ENCODE measurements at places on chromosomes 12 and 14.

- peak; percentile 44 for DNase-seq
These were observed 8.4 kb downstream of the OR6S1 start for GRCh38 chr14:20632831-20633691.

DNA sequence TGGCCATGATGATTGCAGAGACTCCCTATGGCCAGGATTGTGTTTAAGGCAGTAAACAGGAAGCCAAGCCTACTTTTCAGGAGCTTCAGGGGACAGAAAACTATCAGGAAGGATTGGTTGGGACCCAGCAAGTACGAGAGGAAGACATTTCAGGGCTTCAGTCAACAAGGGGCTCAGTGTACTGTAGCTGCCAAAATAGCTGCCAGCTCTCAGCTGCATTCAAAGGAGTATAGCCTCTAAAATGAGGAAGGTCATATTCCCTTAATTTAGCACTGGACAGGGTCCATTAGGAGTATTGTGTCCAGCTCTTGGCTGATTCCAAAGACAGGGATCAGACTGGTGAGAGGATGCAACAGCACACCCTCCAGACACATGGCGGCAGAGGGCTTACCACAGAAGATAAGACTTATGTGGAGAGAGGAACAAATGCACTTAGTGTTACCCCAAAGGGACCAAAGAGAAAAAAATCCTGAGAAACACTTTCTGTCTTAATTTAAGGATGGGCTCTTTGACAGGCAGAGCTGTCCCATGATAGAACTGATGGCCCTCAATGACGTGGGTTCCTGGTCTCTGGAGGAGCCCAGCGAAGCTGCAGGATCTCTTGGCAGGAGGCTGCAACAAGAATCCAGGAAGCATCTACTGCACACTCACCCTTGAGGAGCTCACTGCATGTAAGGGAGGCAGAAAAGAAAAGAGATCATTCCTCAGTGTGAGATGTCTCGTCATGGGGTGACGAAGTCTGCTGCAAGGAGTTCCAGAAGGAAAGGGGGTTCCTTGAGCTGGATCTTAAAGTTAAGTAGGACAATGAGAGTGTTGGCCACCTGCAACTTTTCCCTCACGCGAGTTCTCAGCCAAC lies 14.8 kb downstream of the BDKRB1 start:
- no peak for DNase-seq

GRCh38 chr12:44774815-44775411 lies 101.2 kb downstream of the NELL2 start:
- DNase-seq = peak; percentile 45

DNA sequence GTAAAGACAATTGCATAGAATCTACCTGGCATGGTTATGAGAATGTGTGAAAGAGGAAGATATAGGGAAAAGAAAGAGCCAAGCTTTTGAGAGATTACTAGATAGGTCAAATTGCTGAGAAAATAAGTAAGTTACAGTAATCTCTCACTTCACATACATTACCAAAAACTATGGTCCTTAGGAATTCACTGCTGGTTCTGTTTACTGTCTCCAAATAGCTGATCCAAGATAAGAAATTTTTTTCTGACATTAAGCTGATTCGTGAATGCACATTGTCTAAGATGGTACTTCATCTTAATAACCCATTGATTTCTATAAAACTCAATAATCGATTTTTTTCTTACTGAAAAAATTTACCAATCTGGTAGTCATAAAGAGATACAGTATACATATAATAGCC lies 17.4 kb downstream of the SIX1 start:
- DNase-seq = no peak

- DNase-seq = no peak
These were observed 434.6 kb upstream of the RGS6 start for GRCh38 chr14:71497645-71498086.

DNA sequence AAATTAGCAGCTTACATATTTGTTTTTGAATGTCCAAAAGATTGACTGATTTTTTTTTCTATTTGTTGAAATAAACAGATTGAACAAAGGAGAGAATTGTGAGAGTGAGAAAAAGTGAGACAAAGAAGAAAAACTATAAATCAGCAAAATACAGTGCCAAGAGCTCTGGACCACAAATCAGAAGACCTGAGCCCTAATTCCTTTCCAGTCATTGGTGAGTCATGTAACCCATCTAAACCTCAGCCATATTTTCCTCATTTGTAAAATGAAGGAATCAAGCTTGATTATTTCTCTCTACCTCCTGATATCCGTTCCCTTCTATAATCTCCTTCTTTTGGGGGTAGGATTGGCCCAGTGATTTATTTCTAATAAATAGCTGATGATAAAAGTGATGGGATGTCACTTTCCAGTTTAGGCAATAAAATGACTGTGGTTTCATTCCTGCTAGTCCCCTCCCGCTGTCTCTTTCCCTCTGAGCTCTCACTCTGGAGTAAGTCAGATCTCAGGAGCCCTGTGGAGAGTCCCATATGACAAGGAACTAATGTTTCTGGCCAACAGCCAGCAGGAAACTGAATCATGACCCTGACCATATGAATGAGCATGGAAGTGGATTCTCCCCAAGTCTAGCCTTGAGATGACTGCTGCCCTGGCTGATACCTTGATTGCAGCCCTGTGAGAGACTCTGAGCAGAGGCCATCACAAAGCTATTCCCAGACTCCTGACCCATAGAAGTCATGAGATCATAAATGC lies 218.9 kb downstream of the ACSS3 start:
- no peak for DNase-seq

DNA sequence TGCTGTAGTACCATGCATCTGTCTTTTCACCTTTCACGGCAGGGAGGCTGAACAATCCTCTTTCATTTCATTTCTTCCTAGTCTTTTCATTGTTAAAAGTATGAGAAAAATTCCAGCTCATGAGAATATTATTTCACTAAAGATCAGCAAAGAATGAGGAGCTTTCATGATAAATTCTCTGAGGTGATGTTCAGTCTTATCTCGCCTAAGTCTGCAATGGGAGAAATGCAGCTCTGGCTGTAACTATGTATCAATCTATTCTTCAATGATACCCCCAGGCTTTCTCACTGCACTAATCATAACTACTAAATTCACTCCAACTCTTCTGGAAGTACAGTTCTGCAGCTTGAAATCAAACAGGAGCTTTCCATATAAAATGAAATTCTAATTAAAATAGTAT lies 15.7 kb downstream of the FOXG1 start:
- DNase-seq = no peak

GRCh38 chr12:81809829-81810595 lies 50.9 kb upstream of the PPFIA2 start:
- DNase-seq = no peak

GRCh38 chr12:112557951-112558630 lies 139.3 kb downstream of the PTPN11 start:
- DNase-seq = no peak

- no peak for DNase-seq
These were observed 166.7 kb downstream of the TMTC3 start for GRCh38 chr12:88308825-88309224.

GRCh38 chr12:64824130-64824499 lies 332 bp upstream of the TBC1D30 start:
- no peak for DNase-seq

DNA sequence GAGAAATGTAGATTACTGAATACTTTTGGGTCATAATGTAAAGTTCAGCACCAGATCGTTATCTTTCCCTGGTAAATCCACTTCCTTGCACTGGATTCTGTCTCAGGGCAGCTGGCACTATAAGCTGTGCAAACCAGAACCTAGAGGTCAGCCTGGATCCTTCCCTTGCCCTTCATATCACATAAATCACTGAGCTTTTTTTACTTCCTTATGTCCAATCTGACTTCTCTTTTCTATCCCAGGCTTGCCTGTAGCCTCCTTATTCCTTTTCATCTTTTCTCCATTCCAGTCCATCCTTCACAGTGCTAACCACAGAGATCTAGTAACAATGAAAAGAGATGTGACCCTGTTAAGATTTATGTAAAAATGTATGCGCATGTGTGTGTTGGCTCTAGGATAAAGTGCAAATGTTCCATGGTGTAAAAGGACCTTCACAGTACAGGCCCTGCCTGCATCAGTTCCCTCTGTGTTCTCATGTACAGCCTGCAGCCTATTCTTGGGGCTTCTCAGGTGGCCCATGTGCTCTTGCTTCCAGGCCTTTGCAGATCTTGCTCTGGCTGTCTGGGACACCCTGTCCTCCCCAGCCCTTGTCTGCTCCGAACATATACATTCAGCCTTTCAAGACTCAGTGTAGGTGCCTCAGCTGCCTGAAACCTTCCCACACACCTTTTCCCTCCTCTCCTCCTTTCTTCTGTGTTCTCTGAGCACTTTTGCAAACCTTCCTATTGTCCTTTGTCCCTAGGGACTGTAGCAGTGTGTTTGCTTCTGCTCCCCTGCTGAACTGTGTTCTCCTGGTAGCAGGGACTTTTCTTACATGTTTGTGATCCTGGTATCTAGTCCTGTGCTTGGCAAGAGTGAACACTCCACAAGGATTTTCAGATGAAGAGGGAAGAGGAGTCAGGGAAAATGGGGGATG lies 30.0 kb downstream of the PELI2 start:
- no peak for DNase-seq

DNA sequence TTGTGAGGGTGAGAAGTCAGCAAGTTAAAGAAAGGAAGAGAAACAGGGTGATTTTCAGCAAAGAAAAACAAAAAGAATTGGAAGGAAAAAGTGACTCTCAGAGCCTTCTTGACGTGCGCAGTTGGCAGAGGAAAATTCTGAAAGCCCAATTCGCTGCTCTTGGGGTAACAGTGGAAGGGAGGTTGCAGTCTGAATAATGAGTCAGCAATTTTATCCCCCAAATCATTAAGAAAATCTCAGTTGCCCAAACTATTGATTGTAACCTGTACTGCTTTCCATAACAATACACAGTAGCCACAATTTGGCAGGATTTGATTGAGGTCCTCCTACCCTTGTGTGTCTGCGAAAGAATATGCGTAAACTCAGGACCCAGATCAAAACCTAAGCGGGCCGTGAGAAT lies 309.1 kb downstream of the EMP1 start:
- no peak for DNase-seq

- no peak for DNase-seq
These were observed 11.8 kb downstream of the CCDC92 start for GRCh38 chr12:123960856-123961255.

DNA sequence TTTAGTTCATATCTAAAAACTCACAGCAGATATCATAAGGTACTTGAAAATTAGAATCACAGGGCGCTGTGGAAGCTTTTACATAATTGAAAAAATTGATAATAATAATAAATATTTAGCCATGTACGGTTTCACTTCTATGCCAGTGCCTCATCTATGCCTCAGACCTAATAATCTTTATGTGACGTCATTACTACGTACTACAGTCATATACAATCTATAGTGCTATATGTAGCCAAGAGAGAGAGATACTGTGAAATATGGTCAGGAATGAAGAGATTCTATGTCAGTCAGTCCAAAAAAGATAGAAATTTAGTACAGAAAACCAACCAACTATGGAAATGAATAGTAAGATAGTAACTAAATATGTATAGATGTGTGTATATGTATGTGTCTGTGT lies 1010.5 kb downstream of the NRXN3 start:
- no peak for DNase-seq

DNA sequence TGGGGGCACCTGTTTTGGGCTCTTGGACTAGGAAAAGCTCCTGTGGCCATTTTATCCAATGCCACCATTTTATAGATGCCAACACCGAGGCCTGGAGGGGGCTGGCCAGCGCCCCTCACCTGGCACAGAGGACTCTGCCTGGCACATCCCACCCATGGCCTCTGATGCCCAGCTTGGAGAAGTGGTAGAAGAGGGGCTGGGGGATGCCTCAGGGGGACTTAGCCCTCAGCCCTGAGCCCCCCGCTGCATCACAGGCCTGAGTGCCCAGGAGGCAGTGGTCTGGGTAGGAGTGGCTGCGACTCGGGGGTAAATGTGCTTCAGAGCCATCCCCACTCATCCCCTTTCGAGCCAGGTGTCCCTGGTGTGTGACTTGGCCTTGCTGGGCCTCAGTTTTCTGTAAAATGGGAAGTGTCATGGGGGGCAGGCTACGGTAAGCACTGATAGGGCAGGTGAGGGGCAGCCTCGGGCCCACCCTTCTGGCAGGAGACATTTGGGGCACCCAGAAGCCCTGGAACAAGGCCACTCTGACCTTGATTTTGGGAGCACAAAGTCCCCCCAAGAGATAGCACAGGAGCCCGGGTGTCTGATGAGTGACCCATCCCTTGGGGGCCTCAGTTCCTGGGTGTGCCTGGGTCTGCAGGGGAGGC lies 22.5 kb downstream of the SH2B3 start:
- no peak for DNase-seq

GRCh38 chr14:32607399-32607798 lies 278.3 kb downstream of the AKAP6 start:
- no peak for DNase-seq

DNA sequence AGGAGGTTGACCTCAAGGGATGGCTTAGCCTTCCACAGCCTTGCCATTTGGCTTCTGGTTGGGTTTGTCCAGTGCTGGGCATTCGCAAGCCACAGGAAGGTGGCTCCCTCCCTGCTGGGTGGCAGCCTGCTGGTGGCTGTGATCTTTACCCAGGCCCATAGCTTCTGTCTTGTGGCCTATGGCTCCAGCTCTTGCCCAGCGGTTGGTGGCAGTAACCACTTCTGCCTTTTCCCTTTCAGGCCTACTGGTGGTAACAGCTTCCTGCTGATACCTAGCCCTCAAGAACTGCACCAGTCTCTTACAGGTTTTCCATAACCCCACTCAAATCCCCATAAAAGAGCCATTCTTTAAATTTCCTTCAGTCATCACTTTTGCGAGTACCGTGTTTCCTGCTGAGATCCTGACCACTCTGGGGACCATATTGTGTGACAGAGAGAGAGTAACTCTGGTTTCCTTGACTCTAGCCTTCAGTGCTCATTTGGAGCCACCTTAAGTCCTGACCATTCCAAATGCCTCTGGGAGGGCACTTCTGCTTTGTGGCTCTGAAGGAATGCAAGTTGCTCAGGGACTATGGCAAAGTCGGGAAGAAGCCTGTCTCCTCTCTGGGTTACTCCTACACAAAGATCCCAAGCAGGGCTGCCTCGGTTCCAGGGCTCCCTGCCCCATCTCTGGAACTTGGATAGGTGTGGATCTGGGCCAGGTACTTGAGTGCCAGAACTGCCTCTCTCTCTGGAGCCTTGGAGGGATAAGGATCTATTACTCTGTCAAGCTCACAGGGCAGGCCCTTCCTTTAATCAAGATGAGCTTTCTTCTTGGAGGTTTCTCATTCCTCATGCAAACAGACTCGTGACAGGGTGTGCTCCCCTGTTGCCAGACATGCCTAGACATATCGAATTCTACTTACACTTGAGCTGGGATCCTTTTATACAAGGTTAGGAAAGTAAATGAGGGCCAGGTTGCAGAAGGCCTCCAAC lies 2.9 kb upstream of the NYNRIN start:
- DNase-seq = no peak

DNA sequence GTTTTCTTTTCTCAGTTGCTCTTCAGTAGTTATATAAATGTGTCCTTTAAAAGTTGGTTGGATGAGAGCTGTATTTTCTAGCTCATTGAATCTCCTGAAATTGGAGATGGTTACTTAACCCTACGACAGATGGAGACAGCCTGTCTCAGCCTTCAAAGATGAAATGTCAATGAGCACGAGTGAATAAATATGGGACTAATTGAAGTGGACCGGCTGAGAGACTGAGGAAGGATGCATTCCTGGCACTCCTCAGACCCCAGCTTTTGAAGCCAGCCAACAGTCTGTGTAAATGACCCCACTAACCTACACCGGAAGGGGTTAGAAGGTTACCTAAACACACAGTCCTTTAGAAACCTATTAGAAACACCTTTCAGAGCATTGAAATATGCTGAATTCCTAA lies 46.6 kb downstream of the PDZRN4 start:
- no peak for DNase-seq

GRCh38 chr12:131832321-131833231 lies 4.4 kb downstream of the MMP17 start:
- no peak for DNase-seq

All from stimulated activated CD4-positive, alpha-beta T cell treated with anti-CD3 and anti-CD28 coated beads, Interleukin-1b, Interleukin-23, amount 100 ng/mL, for 1 hour (primary cell).